ENCODE measurements at places on chromosomes 2 and 18. TPM values are rescaled to one million over a fixed set of nuclear protein-coding genes. Genes with fewer than 3 reads are reported as not detected.

DNA sequence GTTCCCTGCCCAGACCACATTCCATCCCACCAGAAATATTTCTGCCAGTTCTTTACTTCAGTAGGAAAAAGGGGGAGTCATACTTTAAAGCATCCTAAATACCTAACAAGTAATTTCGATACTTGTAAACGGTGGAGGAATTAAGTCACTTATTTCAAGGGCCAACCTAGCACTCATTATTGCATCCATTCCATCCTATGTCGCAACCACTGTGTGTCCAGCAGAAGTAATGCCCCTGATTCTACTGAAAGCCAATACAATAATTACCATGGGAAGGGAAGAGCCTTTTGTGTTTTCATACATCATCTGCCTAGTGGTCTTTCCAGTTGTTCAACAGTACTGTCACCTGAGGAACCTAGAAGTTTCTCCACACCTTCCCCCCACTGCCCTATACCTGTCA is 12.5 kb downstream of the SERPINB8 start:
- DNase-seq, result no peak

GRCh38 chr2:32715981-32716380 is 88.1 kb downstream of the TTC27 start:
- DNase-seq, result no peak

DNA sequence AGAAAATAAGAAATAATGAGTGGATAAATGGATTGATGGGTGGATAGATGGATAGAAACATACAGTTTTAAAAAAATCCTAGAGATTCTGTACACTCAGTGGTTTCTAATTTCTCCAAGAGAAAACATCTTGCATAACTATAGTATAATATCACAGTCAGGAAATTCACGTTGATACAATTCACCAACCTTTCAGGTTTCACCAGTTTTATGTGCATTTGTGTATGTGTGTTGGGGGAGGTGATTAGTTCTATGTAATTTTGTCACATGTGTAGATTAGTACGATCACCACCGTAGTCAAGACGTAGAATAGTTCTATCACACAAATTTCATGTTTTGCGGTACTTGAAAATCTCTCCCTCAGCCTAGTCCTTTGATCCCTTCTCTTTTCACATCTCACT is 288.2 kb upstream of the LRATD1 start:
- DNase-seq, result no peak

- no peak for DNase-seq
These were observed 10.4 kb downstream of the ADCY3 start for GRCh38 chr2:24909555-24910177.

DNA sequence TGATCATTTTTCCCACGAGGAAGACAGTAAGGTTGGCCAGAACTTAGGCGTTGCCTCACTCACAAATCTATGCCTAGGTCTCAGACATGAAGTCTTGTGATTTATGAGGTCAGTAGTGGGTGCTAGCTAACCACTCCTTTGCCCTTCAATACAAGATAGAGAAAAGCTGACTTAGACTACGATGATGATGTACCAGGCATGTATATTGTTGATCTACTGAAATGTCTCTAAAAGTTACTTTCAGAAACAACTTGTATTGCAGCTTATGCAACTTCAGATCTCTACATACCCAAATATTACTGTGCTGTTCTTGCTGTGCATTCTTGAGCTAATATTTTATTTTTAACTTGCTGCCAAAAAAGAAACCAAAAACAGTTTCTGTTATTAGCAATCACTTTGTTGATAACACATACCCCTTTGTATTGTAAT is 30.6 kb downstream of the MAPRE2 start:
- DNase-seq, result peak; percentile 70

DNA sequence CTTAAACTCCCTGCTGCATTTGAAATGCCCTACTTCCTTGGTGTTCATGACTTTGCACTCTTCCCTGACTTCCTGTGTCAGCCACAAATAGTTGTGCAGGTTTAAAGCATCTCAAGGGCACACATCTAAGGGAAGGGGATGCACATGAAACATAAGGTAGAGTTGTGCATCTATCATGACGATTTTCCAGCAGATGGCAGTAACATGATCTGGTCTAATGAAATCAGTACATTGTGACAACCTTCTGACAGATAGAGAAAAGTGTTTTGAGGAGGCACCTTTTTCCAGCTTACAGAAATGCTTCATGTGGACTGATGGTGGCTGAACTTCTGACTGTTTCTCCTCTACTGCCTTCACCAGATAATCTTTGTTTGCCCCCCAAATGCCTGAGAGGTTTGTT is 238.9 kb downstream of the XIRP2 start:
- peak; percentile 64 for DNase-seq

Gene C1QL2
- total RNA-seq, result not detected

Gene B3GNT7
- 21.5 TPM for total RNA-seq

Gene ITPRIPL1
- 6.7 TPM for total RNA-seq

Measured in SK-MEL-5 (cell line).